ENCODE measurements at places on chromosomes 4 and X.

GRCh38 chrX:16712548-16713155 is at the start of gene CTPS2:
Gene CTPS2, minus strand, starts transcription at chrX:16712669. Its CDS starts 9,767 bp downstream, at chrX:16702902.
- peak; percentile 47 for DNase-seq

- DNase-seq: peak; percentile 69
Measured at GRCh38 chr4:139665690-139666529, at the start of gene MGST2. Gene MGST2, plus strand, starts transcription at chr4:139665819. Its CDS starts 201 bp downstream, at chr4:139666020.

DNA sequence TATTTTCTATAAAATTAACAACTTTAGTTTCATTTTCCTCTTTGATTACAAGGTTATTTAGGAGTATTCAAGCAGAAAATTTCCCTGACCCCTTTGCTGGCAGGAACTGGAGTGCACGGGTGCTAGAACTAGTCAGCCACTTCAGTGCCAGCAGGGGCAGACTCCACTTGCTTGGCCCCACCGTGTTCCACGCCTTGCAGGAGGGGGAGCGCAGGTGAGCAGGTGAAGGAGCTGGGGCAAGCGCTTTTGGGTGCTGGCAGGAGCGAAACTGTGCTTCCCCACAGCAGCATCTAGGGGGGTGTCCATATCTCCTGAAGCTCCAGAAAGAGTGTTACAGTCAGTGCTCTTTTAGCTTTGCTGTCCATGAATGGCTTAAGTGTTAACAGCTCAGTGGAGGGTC is 45.5 kb downstream of the MID2 start:
- no peak for DNase-seq

DNA sequence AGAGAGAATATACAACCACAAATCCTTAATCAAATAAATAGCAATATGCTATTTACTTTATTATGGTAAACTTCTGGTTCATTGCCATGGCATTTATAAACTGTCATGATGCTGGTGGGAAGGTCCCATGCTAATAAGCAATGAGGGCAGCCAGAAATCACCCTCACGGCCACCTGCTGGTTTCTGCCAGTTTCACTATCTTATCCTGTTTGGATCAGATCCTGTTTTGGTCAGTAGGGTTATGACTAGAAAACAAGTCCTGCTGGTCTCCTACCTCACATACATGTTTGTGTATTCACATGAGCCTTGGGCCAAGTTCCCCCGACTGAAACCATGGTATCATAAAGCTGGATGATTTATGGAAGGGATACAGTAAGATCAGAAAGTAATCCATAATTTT is 28.1 kb downstream of the XAGE5 start:
- no peak for DNase-seq

- no peak for DNase-seq
Measured at GRCh38 chr4:133014473-133015135, 134.5 kb upstream of the PCDH10 start.

GRCh38 chr4:80011636-80012236 is 61.3 kb downstream of the ANTXR2 start:
- no peak for DNase-seq

GRCh38 chr4:14182148-14182547 is 554.6 kb upstream of the BOD1L1 start:
- DNase-seq: no peak

DNA sequence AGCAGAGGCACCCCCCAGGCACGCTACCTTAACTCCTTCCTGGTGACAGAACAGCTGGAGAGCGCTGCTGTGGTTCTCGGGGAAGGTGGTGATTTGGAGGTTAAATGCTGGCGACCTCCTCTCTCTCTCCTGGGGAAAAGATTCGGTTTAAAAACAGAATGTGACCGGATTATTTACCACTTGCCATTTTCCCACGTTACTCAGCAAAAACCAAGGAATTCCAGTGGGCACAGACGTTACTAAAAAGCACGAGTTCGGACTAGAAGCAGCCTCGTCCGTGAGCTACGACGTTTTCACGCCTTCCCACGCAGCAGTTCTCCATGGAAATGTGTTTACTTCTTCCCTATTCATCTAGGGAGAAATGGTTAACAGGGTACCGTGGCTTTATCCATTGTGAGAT is 32.3 kb upstream of the C4orf50 start:
- DNase-seq: no peak

DNA sequence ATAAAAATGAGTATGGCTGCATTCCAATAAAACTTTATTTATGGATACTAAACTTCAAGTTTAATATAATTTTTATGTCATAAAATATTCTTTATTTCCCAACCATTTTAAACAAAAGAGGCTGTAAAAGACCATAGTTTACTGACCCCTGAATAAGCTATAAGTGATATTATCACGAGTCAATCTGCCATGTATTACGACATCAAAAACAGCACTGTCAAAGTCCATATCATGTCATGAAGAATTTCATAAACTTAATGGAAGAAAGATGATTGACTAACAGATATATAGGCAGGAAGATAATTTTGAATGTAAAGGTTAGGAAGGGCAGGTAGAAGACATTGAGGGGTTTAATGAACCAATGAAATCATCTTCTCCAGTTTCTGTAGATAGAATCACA is 18.2 kb downstream of the TMEM156 start:
- no peak for DNase-seq

GRCh38 chrX:12610079-12610478 is 181.1 kb upstream of the PRPS2 start:
- DNase-seq: peak; percentile 80

DNA sequence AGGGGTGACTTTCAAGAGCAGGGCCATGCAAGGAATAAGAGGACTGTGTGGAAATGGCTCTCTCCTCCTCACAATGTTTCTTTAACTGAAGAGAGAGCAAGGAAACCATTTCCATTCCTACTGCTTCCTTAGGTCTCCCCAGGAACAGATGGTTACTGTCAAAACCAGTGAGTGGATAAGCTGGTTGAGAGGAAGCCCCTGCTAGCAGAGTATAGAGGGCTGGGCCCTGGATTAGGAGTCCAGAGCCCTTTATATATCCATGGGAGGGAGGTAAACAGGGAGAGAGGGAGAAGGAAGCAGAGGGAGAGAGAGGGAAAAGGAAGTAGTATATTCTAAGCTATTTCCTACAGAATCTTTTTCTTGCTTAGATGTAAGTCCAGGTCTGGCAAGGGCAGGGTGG is 43.8 kb upstream of the LAS1L start:
- DNase-seq: no peak

- no peak for DNase-seq
Measured at GRCh38 chr4:7981738-7982394, 42.2 kb upstream of the AFAP1 start.

GRCh38 chrX:6074532-6074931 is 154.1 kb downstream of the NLGN4X start:
- DNase-seq: no peak

DNA sequence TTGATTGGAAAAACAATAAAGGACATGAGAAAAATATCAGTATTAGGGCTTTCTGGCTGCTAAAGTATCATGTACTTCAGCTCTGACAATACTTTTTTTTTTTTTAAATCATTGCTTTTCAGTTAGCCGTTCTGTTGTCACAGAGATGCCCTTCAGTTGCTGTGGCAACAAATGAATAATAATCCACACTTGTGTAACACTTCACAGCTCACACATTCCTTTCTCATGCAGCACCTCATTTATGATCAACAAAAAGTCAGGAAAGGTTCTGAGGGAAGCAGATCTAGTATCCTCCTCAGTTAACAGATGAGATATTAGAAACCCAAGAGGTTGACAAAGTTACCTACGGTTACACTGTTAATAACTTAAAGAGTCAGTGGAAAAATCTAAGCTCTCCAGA is 444.2 kb upstream of the SLIT2 start:
- no peak for DNase-seq

DNA sequence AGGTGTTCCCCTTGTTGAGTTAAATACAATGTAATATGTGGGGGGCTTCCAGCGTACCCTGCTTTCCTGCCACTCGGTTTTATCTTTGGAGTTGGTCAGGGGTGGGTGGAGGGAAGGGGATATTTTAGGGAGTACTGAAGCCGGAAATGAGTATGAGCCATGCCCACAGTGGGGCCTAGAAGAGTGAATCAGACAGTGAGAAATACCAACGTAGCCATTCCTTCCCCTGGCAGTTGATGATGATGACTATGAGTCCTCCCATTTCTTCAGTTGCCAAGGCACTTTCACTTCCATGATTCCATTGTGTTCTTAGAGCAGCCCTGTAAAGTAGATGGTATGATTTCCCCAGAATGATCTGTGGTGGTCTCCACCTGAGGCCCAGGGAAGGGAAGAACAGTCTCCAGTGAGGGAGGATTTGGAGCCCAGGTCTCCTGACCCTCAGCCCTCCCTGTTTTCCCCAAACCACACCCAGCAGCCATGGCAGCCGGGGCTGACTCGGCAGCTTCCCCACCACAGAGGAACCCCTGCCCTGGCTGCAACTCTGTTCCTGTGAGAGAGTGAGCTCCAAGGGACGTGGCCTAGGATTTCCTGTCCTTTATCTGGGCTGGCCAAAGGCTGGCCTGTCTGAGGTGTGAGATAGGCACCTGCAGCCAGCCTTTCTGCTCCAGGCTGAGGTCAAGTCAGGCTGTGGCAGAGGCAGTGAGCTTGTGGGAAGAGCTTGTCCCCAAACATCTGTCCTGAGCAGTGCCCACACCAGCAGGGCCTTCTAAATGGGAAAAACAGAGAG is 52.7 kb downstream of the STARD8 start:
- peak; percentile 86 for DNase-seq

GRCh38 chr4:173281406-173282255 is 52.5 kb downstream of the HMGB2 start:
- DNase-seq: peak; percentile 11

DNA sequence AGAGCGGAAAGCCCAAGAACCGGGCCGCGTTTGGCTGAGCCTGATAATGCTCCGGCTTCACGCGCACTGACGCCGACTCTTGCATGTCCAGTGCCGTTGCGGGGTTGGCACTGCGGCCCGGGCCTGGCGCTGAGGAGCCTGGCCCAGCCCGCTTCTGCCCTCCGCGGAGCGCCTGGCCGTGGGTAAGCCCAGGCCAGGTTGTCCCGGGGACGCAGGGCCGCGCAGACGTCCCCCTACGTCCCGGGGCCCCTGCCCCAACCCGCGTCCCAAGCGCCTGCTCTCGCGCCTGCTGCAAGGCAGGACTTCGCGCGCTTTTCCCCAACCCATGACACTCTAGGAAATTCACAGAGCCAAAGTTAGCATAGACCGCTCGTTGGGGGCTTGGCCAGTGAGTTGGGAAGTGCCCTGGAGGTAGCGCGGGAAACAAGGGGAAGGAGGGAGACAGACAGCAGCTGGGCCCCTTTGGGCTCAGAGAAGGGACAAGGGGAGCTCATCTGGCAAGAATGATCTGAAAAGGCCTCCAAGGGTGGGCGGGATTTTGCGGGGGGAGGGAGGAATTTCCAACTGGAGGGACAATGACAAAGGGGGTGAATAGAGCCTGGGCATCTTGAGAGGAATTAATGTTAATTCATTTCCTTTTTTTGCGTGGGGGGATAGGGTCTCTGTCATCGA is 665 bp upstream of the LRPAP1 start:
- no peak for DNase-seq

GRCh38 chr4:136424052-136424451 is 1108.2 kb downstream of the PCDH18 start:
- no peak for DNase-seq

DNA sequence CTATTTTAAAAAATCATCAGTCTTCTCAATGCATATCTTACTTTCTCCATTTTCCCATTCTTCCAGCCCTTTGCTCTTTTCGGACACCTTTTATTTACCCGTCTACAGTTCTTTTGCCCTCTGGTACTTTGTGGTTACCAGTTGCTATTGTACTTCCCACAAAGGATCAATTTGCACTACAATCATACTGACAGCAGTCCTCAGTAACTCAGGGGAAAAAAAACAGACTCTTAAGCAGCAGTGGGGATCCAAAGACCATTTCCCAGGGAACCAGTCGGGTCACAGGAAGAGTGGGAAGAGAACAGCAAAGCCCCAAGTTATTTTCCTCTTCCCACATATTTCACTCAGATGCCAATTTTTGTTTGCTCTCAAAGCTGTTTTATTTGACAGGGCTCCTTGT is 23.1 kb downstream of the DMD start:
- DNase-seq: no peak

GRCh38 chr4:103400405-103400804 is 202.3 kb upstream of the CENPE start:
- DNase-seq: no peak

- DNase-seq: no peak
Measured at GRCh38 chrX:118181030-118181429, 64.4 kb upstream of the KLHL13 start.

DNA sequence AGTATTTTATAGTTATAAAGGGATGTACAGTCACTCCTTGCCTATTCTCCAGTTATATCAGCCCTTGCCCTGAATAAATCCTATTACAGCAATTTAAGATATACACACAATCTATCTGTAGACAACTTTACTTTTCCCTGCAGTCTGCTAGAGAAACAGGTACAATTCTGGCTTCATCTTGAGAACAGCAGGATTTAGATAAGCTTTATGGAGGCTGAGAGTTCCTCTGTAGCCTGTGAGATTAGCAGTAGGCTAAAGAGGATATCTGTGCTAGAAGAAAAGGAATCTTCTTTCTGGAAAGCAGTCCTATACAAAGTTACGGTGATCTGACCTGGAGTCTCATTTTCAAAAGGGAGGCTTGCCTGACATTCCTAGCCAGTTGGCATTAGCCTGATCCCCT is 290.3 kb downstream of the GALNTL6 start:
- no peak for DNase-seq

GRCh38 chrX:53071064-53071463 is 11.1 kb upstream of the TSPYL2 start:
- no peak for DNase-seq

- DNase-seq: no peak
Measured at GRCh38 chrX:118231464-118231863, 114.4 kb upstream of the WDR44 start.

DNA sequence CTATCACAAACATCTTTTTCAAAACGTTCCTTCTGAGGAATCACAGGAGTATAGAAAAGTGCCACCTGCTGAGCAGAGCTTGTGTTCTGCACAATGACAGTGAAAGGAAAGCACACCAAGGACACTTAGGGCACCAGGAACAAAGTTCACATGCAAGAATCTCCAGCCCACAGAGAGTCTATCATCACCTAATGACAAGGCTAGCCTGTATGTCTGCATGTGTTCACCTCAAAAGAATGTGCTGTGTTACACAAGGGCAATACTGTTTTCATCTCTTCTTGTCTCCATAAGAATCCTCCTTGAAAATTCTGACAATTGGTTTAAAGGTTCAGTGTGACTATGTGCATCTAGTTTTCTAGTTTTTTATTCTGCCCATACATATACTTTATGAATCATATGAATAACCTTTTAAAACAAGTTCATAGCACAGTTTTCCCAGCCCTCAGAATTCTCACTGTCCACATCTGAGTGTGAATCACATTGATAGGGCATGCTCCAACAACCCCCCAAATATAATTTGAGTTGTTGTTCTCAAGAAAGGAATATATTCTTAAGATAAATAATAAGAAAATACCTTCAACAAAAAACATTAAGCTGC is 118.0 kb downstream of the PWWP3B start:
- no peak for DNase-seq

DNA sequence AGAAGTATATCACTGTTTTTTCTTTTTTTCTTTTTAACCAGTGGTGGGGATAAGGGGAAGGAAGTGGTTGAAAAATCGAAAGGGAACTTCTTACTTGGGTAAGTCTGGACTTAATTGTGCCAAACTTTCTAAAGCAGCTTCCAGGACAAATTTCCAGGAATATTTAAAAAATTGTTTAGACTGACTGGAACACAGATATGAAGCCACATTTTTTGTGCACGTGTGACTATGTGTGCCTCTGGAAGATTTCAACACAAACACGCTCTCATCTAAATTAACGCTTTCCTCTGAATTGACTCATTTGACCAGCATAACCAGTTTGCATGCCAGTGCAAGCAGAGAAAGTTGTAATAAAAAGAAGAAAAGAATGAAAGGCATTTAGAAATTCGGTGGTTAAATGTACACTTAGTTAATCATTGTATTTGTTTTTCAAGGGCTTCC is 18.8 kb upstream of the YTHDC1 start:
- DNase-seq: peak; percentile 27
